ENCODE measurements at places on chromosomes 1 and 21. TPM values are rescaled to one million over a fixed set of nuclear protein-coding genes. Genes with fewer than 3 reads are reported as not detected.

ANKRD35 gene
- total RNA-seq: 0.59 TPM

MARK1 gene
- 3.3 TPM for total RNA-seq

- H3K27ac ChIP-seq: no peak overlapping the region
- no peaks in the 10 kb centered on the region for H3K27me3 ChIP-seq
- DNase-seq: no peak
- no peaks in the 10 kb centered on the region for H3K4me1 ChIP-seq
These were observed 188.5 kb downstream of the TM2D1 start for GRCh38 chr1:61536174-61537108.

GRCh38 chr1:186819563-186819962 is 9.2 kb upstream of the PLA2G4A start:
- no peak overlapping the region for H3K4me3 ChIP-seq
- H3K27me3 ChIP-seq: no peaks in the 10 kb centered on the region
- no peaks in the 10 kb centered on the region for H3K4me1 ChIP-seq
- H3K27ac ChIP-seq: no peak overlapping the region

DNA sequence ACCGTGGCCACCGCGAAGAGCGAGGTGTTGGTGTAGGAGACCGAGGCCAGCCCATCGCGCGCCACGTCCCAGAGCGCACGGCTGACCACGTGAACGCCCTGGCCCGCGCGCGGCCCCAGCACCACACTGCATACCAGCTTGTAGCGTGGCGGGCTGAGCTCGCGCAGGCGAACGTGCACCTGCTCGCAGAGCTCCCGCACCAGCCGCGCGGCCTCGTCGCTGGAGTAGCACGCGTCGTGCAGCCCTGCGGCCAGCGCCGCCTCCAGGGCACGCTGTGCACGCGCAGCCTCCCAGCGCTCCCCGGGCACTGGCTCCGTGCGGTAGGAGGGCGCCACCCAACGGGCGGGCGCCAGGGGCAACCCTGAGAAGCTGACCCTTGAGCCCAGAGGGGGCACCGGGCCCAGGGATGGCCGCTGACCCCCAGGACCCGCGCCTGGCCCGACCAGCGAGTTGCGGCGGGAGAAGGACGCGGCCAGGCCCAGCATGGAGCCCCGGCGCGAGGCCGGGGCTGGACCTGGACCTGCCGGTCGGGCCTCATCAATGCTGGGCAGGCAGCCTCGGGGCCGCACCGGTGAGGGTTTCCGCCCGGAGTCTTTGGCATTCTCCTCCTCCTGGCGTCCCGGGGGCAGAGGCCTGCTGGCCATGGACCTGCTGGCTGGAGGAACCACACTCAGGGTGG is 987 bp downstream of the DYNLT4 start:
- peaks cover 36% of the 10 kb centered on the region for H3K4me1 ChIP-seq
- DNase-seq: no peak
- H3K4me3 ChIP-seq: no peak overlapping the region
- H3K36me3 ChIP-seq: peaks cover 13% of the 10 kb centered on the region

GRCh38 chr1:183239220-183239742 is 53.2 kb downstream of the LAMC2 start:
- no peak for DNase-seq
- H3K4me3 ChIP-seq: no peak overlapping the region
- no peaks in the 10 kb centered on the region for H3K27me3 ChIP-seq
- H3K4me1 ChIP-seq: no peaks in the 10 kb centered on the region
- no peak overlapping the region for H3K27ac ChIP-seq

DNA sequence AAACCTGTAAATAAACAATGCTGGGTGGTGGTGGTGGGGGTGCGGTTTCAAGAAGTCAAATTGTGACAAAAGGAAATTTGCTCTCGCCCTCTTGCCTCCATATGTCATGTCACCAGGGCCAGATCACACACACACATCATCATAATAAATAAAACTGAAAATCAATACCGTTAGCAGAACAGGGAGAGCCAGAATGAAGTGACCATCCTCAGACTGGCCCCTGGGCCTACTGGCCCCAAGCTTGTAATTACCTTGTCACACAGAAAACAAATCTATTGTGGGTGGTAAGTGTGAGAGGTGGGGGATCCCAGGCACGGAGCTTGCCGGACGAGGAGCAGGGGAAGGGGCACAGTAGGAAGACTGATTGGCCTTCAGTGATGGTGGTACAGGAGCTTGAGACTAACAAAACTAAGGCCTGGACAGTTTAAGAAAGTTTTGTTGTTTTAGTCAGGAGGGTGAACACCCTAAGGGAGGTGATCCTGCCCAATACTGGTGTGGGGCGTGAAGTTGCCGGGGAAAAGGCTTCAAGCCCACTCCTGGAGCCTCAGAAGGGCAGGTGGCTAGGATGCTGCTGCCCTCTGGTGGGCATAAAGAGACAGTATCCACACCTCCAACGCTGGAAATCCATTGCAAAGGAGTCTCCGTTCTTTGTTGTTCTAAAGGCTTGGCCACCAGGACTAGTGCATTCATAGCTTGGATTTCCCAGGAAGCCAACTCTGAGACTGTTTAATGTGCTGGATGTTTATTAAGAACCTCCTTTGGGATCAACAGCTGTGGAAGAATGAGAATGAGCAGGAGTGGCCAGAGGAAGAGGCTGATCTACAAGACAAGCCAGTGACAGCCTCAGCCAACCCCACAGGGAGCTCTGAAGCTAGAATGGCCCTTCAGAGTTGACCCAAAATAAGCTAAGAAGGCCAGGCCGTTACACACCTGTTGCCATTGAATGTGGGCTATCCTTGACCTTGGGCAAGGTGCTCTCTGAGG is 8.1 kb upstream of the C1orf216 start:
- no peak overlapping the region for H3K27ac ChIP-seq
- H3K36me3 ChIP-seq: no peaks in the 10 kb centered on the region
- no peaks in the 10 kb centered on the region for H3K27me3 ChIP-seq
- DNase-seq: peak; percentile 40

All from colonic mucosa (tissue), 4 donors.